Ascending aorta (tissue), 2 donors: ENCODE measurements at places on chromosomes 6 and 20. TPM values are rescaled to one million over a fixed set of nuclear protein-coding genes. Genes with fewer than 3 reads are reported as not detected.

GNAS-AS1 gene
- not detected for total RNA-seq

- no peaks in the 10 kb centered on the region for H3K4me1 ChIP-seq
- peak overlapping the region; percentile 92 for H3K27ac ChIP-seq
- no peaks in the 10 kb centered on the region for H3K36me3 ChIP-seq
- H3K27me3 ChIP-seq = no peaks in the 10 kb centered on the region
Measured at GRCh38 chr6:15249371-15250019, 3.6 kb downstream of the JARID2 start.

- H3K36me3 ChIP-seq = no peaks in the 10 kb centered on the region
- no peak overlapping the region for H3K27ac ChIP-seq
- no peak overlapping the region for H3K4me3 ChIP-seq
- H3K27me3 ChIP-seq = no peaks in the 10 kb centered on the region
- no peak for DNase-seq
Measured at GRCh38 chr6:102344769-102345168, 951.3 kb downstream of the GRIK2 start.

GRCh38 chr20:11937230-11937629 lies 19.5 kb downstream of the BTBD3 start:
- H3K27ac ChIP-seq = no peak overlapping the region
- H3K27me3 ChIP-seq = no peaks in the 10 kb centered on the region
- no peaks in the 10 kb centered on the region for H3K4me1 ChIP-seq
- DNase-seq = no peak
- H3K36me3 ChIP-seq = no peaks in the 10 kb centered on the region

GRCh38 chr20:15031546-15032351 lies 694.3 kb upstream of the FLRT3 start:
- H3K36me3 ChIP-seq = no peaks in the 10 kb centered on the region
- no peaks in the 10 kb centered on the region for H3K27me3 ChIP-seq
- no peak overlapping the region for H3K4me3 ChIP-seq
- DNase-seq = no peak
- no peak overlapping the region for H3K27ac ChIP-seq

DNA sequence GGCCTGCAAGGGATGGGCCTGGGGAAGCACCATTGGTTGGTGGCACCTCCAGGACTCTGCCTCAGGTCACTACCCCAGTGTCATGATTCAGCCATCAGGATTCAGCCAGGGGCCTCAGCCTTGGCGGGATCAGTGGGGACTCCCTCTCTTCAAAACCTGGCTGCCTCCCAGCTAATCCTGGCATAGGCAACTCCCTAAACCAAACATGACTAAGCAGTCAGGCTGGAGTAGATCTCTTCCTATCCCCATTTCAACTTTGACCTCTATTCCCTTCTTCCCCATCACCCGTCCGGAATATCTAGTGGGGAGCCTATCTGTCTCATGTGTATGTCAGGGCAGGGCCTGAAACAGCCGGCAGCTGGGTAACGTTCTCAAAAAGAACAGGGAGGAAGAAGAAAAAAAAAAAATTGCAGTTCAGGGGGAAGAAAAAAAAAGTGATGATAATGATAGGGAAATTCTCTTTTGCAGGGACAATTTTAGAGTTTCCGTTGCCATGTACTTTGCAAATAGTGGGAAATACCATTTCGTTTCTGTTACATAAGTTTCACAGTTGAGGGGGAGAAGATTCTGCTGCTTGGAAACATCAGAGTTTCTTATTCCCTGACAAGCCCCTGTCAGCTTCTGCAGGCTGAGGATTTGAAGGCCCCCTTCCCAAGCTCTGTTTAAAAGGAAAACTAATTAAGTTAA lies 4.1 kb upstream of the PREX1 start:
- no peak overlapping the region for H3K4me3 ChIP-seq
- H3K36me3 ChIP-seq = no peaks in the 10 kb centered on the region
- H3K27ac ChIP-seq = no peak overlapping the region

DNA sequence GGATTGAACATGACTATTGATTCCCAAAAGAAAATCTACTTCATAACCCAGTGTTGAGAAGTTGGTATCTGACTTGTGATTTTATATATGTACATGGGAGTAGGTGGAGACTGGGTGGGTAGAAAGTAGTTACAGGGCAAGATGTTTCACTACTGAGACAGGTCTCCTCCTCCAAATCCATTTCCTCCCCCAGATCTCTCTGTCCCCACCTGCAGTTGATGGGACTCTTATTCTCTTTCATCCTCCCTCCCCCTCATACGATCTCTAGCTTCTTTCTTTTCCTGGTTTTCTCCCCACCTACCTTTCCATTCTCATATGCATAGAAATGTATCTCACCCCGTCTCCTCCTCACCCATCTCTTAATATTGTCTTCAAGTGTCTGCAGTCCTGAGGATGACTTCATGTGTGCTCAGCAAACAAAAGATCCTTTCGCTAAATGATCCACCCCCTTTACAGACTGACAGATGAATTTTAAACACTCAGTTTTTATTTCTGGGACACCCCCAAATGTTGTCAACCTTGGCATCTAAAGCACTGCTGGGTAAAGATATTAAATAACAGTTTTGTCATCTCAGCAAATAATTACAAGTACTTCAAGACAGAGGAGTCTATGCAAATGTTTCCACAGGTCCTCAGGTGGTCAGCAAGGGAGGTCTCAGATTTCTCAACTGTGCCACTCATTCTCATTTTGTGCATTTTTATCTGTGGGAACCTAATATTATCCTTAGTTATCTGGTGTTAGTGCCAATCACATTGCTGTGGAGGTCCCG lies 18.7 kb upstream of the HECA start:
- no peaks in the 10 kb centered on the region for H3K36me3 ChIP-seq
- peaks cover 8% of the 10 kb centered on the region for H3K4me1 ChIP-seq
- no peak overlapping the region for H3K4me3 ChIP-seq
- DNase-seq = no peak
- H3K27me3 ChIP-seq = no peaks in the 10 kb centered on the region

- DNase-seq = peak; percentile 85
- H3K27ac ChIP-seq = no peak overlapping the region
- H3K4me3 ChIP-seq = peak overlapping the region; percentile 6
- peaks cover 6% of the 10 kb centered on the region for H3K4me1 ChIP-seq
- no peaks in the 10 kb centered on the region for H3K27me3 ChIP-seq
Measured at GRCh38 chr6:21914121-21914973, 320.8 kb downstream of the SOX4 start.
